NCI-H2107 (cell line): ENCODE measurements at places on chromosomes 12 and 14.

GRCh38 chr14:94598816-94599655 is 13.2 kb upstream of the SERPINA3 start:
- DNase-seq, result peak; percentile 7

DNA sequence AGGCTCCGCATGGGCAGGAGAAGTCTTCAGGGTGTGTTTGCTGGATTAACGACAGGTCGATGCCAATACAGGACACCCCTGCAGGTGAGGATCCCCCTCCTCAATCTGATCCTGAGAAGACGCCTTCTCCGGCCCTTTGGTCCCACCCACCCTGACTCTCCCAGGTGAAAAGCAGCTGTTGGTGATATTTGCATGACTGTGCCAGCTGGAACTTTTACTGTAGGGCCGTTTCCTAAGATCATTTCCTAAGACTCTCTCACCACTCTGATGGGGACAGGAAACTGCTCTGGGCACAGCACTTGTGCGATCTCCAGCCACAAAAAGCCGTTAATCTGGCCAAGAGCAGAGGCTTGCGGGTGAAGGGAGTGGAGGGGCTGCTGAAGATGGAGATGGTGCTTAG is 16.8 kb upstream of the EIF5 start:
- DNase-seq, result no peak

- no peak for DNase-seq
These were observed 61.1 kb upstream of the DLK1 start for GRCh38 chr14:100665511-100666032.

- DNase-seq, result no peak
These were observed 17.6 kb upstream of the FAM181A start for GRCh38 chr14:93909429-93910128.

DNA sequence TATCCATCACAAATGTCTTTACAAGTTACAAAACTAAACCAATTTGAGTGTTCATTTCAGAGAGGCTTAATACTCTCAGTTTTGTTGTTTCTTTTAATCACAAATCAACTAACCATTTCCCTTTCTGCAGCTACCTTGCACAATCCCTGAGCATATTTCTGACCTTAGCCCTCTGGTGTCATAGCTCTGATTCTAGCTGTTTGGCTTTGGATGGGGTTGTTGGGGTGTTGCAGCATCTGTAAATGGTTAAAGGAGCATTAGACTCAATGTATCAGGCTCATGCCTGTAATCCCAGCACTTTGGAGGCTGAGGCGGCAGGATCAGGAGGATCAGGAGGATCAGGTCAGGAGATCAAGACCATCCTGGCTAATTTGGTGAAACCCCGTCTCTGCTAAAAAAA is 461.4 kb downstream of the NRXN3 start:
- no peak for DNase-seq

- DNase-seq, result no peak
These were observed 35.2 kb upstream of the SLC38A1 start for GRCh38 chr12:46304070-46304469.

DNA sequence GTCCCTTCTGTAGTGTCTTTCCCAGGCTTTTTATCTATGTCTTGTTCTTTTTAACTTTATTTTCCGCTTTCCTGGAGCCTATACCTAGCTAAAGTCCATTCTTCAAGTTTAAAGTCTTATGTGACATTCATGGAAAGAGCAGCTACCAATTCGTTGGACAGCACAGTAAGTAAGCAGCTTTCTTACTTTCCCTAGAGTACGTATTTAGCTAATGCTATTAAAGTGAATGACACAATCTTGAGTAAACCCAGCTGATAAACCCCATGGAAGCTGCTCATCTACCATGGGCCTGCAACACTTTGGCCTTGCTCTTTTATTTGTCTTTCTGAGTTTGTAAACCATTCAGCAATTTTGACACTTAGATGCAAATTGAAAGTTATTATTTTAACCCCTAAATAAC is 30.0 kb downstream of the ALX1 start:
- DNase-seq, result no peak

DNA sequence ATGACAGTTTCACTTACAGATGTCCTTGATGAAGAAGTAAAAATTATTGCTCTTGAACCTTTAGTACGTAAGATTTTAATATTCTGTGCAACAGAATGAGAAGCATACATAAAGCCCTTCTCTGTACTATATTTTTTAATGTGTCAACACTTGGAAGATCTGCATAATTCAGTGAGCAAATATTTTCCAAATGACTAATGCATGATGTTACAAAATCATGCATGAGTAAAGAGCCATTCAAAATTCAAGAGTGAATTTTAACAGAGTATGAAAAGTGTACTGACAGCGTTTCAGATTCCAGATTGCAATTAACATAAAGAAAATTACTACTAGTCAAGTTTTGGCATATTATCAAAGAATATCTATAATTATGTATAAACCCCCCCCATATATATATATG is 101.4 kb upstream of the BBS10 start:
- DNase-seq, result no peak

- no peak for DNase-seq
These were observed 118.0 kb downstream of the KTN1 start for GRCh38 chr14:55698051-55698450.

- no peak for DNase-seq
These were observed 28.9 kb upstream of the NUDT4 start for GRCh38 chr12:93348575-93349435.

GRCh38 chr14:89166633-89167032 is 250.4 kb downstream of the FOXN3 start:
- no peak for DNase-seq

DNA sequence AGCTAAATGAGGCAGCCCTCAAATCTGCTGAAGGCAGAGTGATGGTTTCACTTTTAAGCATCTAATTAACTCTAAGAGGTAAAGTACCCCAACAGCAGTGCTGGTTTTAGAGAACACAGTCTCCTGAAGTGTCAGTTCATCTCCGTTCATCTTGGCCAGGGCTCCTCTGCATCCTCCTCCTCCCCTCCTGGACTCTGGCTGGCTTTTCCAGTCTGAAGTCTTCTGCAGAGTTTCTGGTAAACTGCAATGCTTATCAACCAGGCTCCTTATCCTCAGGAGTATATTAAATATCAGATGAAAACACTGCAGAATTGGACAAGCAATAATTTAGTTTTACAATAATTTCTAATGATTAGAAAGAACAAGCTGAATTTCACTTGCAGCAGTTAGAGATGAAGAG is 115.4 kb downstream of the GTF2A1 start:
- no peak for DNase-seq

DNA sequence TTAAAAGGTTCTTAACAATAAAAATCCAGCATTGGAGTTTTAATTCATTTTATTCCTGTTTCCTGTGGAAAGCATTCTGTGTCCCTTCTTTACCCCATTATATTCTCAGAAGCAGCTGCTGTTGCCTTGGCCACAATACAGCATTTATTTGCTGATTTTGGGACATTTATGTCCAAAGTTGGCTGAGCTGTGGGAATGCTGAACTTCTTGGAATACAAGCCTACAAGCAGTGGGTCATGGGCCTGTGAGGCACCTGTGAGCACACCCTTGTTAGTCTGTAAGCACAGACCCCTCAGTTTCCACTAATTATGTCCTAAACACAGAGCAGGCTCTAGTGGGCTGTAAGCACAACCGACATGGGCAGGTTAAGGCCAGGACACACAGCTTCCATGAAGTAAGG is 122.2 kb upstream of the IGF1 start:
- no peak for DNase-seq

GRCh38 chr14:94897082-94897481 is 127.2 kb upstream of the GSC start:
- no peak for DNase-seq

DNA sequence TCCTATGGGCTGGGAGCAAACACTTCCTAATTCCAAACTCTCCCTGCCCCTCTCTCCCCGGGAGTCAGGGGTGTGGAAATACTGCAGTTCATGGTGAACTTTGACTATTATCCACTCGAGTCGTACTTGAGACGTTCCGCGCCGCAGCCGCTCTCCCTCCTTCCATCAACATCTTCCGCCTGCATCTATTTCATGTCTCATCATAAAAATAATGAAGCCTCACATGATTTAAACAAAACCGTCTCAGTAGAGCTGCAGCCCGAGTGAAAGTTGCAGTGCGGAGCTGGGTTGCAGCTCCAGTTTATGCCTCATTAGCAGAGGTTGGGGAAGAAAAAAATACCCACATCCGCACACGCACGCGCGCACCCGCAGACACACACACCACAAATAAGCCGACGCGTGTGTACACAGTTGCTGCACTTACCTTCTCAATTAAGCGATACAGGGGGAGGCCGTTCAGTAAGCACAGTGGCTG is 283 bp downstream of the LMO3 start:
- no peak for DNase-seq

DNA sequence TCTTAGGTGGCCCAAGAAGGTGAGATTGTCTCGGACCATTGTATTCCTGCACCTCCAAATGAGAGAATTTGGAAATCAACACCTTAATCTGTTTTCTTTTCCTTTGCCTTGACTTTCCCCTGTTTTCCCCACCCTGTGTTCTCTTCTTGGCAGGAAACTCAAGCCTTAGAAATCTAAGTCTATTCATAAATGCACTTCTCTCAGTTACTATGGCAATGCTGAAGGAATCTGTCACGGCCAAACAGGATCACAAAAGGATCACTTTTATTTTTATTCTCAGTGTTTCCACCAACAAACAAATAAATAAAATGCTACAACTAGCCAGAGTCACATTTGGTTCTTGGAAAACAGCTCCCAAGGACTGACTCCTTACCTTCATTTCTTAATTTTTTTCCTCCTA is 270.5 kb downstream of the BCAT1 start:
- DNase-seq, result no peak

DNA sequence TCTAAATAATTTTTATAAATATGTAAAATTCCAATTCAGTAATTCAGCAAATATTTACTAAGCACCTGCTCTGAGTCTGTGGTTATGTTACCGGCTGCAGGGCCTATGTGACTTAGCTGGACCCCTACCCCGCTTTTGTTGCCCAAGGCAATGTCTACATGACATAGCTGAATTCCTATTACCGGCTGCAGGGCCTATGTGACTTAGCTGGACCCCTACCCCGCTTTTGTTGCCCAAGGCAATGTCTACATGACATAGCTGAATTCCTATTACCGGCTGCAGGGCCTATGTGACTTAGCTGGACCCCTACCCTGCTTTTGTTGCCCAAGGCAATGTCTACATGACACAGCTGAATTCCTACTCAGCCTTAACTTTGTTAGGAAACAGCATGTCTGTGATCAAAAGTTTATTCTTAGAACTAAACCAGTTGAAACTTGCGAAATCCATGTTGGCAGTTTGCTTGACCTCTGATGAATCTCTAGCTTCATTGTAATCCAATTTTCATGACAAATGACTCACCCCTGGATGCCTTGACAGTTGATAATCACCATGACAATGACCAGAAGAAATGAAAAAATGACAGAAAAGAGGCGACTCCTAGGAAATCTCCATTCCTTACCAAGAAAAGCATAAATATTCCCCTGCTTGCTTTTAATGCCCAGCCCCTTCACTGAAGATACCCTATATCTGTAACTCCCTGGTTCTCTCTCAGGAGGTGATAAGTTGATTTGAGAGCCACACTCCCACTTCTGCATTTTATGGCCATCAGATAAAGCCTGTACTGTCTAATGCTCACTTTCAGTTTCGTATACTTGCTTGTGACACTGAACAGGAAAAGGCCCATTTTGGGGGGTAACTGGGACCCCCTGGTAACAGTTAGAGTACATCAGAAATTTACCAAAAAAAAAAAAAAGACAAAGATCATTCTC is 148.4 kb upstream of the SYT10 start:
- DNase-seq, result no peak

DNA sequence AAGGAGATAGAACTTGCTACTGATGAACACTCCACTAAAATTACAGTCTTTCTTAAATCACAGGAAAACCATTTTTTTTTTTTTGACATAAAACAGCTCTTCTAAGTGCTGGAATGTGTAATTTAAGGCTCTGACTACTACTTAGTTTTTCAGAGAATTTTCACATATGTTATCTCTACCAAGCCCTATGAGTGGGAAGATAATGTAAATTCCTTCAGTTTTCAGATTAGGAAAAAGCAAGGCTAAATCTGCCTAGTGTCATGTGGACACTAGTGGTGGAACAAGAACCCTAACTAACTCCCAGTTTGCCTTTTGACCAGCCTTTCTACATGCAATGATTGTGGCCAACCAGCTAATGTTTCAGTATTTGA is 37.3 kb upstream of the CSRP2 start:
- DNase-seq, result no peak

DNA sequence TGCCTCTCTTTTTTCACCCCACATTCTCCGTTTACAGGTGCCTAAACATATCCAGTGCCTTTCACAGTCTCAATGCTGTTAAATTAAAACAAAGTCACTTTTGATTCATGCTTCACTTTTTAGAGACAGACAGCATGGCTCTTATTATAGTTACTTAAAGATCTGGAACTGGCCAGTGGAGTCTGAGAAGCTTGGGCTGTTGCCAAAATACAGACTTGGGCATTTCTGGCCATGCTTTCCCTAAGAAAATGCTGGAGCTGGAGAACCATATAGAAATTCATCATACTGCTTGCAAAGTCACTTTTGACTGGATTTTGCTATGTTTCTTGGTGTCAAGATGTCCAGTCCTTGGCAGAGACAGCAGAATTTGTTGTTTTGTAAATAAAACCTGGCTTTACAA is 12.2 kb upstream of the GPR68 start:
- DNase-seq, result no peak

- no peak for DNase-seq
These were observed 6.0 kb upstream of the ADCY6 start for GRCh38 chr12:48794870-48795269.

DNA sequence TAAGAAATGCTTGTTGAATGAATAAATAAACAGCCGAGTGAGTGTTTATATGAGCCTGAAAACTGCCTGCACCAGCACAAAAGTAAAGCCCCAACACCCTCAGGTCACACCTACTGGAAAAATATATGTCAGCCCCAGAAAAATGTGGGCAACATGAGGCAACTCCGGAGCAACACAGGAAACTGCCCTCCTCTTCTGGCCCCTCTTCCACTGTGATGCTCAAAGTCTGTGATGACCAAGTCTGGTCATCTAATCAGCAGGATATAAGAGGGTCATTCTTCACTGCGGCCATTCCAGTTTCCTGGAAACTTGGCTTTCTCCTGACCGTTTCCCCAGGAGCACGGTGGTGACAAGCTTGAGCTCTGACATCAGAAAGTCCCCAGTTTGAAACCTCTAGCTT is 159.6 kb upstream of the PZP start:
- DNase-seq, result no peak

DNA sequence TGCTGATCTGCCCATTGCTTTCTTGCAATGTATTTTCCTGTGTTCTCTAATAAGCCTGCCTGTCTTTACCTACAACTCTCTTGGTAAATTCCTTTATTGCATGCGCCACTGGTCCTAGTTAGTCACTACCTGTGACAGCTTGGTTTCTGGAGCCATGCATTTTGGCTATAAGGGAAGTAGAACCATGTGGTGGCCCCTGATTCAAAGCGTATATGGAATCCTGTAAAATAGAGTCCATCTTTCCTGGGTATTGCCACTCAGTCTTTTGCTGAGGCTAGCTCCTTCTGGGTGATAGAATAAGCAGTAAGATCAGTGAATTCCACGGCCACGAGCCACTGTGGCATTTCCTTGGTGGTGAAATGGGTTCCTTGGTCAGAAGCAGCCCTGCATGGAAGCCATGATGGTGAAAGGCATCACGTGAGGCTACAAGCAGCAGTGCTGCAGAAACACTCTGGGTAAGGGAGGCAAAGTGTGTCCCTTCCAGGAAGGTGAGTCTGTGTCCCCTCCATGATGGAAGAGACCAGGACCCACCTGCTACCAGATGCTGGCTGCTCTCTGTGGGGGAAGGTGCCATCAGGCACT is 19.6 kb downstream of the TNFAIP2 start:
- DNase-seq, result no peak

- no peak for DNase-seq
These were observed 103.0 kb downstream of the TMTC2 start for GRCh38 chr12:82789674-82790073.
